Keratinocyte (primary cell): ENCODE measurements at places on chromosomes 1 and 21. TPM values are rescaled to one million over a fixed set of nuclear protein-coding genes. Genes with fewer than 3 reads are reported as not detected.

The S100A9 gene
- 238 to 1,827 TPM (median 297 TPM) in 3 replicates for polyA plus RNA-seq

The PPP1R15B gene
- polyA plus RNA-seq: 13.7 to 22.8 TPM (median 19.1 TPM) in 3 replicates

The CFHR2 gene
- polyA plus RNA-seq: not detected in 3 replicates

The KRTAP19-3 gene
- polyA plus RNA-seq: not detected in 3 replicates

The TCHH gene
- 0.07 to 0.25 TPM (median 0.14 TPM) in 3 replicates for polyA plus RNA-seq

The NUAK2 gene
- polyA plus RNA-seq: 2.8 to 5.9 TPM (median 3.9 TPM) in 3 replicates

The MYOG gene
- not detected in 3 replicates for polyA plus RNA-seq

The NASP gene
- polyA plus RNA-seq: 19.9 to 61.7 TPM (median 60.1 TPM) in 3 replicates

The WDR64 gene
- not detected in 3 replicates for polyA plus RNA-seq

The PWP2 gene
- polyA plus RNA-seq: 27.3 to 34.2 TPM (median 29.5 TPM) in 3 replicates

The C1orf185 gene
- not detected in 3 replicates for polyA plus RNA-seq

The GBP5 gene
- 0.02 to 0.04 TPM (median 0.03 TPM) in 3 replicates for polyA plus RNA-seq

The HSPA6 gene
- polyA plus RNA-seq: 0.26 to 0.31 TPM (median 0.27 TPM) in 3 replicates

The ST6GALNAC3 gene
- 0.08 to 0.09 TPM in 2 of 3 replicates, not detected in the other for polyA plus RNA-seq

The CYP4Z1 gene
- not detected in 3 replicates for polyA plus RNA-seq

The FGR gene
- 0.04 to 0.17 TPM in 2 of 3 replicates, not detected in the other for polyA plus RNA-seq

The PRR9 gene
- polyA plus RNA-seq: 2.6 to 6.6 TPM (median 2.8 TPM) in 3 replicates

The CACNA1S gene
- polyA plus RNA-seq: not detected in 3 replicates
